ENCODE measurements at places on chromosomes 13 and 19. TPM values are rescaled to one million over a fixed set of nuclear protein-coding genes. Genes with fewer than 3 reads are reported as not detected.

The HCST gene
- 44.0 TPM for total RNA-seq

The SLC25A23 gene
- 51.4 TPM for total RNA-seq

The IRGC gene
- total RNA-seq = not detected

The ZNF416 gene
- 5.6 TPM for total RNA-seq

The POU2F2 gene
- total RNA-seq = 6.1 TPM

The MEIOSIN gene
- total RNA-seq = not detected

The UQCR11 gene
- 167 TPM for total RNA-seq

The FFAR2 gene
- 2.6 TPM for total RNA-seq

The JAK3 gene
- total RNA-seq = 15.1 TPM

The LGALS14 gene
- total RNA-seq = not detected

The FGF9 gene
- total RNA-seq = 2.7 TPM
